ENCODE measurements at places on chromosomes 2 and 18.

- no peak for DNase-seq
These were observed 24.4 kb upstream of the ERMN start for GRCh38 chr2:157349949-157350515.

DNA sequence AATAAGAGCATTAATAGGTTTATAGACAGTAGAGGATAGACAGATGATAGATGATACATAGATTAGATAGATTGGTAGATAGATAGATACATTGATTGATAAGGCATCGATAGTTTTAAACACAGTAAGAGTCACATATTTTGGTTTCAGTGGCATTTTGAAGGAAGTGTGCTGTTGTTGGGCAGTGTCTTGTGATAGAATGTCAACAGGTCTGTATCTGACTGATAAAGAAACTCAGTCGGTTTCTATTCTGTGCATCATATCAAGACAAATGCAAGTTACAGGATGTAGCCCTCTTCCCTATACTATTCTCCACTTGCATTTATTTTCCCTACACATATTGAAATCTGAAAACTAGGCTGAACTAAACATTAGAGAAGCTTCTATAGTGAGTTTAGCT lies 1229.0 kb upstream of the ZEB2 start:
- DNase-seq = no peak

- DNase-seq = no peak
These were observed 160.4 kb downstream of the SRBD1 start for GRCh38 chr2:45450634-45451033.

- no peak for DNase-seq
These were observed 34.7 kb upstream of the MAP2 start for GRCh38 chr2:209389171-209389618.

GRCh38 chr2:147037048-147037447 lies 807.8 kb upstream of the ACVR2A start:
- no peak for DNase-seq

DNA sequence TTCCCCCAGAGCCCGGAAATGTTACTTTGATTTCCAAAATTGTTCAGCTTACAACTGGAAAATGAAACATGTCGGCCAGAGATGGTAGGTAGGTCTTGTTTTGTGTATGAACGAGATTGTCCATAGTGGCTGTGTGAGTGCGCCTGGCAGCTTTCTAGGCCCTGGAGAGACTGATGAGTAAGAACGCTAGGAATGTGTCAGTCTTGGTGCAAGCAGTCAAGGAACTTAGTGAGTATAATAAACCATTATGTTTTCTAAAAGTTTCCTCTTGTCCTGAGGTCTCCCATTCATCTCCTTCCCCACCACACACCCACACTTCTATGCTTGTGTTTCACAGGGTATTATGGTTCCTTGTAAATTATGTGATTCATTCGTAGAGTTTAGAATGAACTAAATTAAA lies 234.2 kb downstream of the CDH2 start:
- no peak for DNase-seq

- DNase-seq = no peak
These were observed 39.6 kb downstream of the FTCDNL1 start for GRCh38 chr2:199811346-199811745.

GRCh38 chr2:241853651-241854341 lies 4.9 kb downstream of the PDCD1 start:
- no peak for DNase-seq

- no peak for DNase-seq
These were observed 122.2 kb downstream of the RBMS1 start for GRCh38 chr2:160371251-160372009.

DNA sequence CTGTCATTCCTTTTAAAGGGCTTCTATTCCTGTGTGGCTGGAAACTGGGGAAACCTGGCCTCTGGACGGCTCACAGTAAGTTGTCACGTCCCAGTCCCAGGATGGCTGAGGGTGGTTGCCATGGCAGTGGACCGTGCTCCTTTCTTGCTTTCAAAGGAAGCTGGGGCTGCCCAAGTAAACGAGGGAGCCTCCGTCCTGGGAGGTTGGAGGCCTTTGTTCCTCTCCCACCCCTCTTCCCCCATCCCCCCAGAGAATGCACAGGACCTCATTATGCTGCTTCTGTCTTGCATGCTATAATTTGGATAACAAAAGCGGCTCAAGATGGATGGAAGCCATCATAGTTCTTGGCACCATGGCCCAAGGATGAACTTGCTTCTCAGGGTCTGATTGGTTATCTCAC lies 325.5 kb upstream of the HS6ST1 start:
- no peak for DNase-seq

DNA sequence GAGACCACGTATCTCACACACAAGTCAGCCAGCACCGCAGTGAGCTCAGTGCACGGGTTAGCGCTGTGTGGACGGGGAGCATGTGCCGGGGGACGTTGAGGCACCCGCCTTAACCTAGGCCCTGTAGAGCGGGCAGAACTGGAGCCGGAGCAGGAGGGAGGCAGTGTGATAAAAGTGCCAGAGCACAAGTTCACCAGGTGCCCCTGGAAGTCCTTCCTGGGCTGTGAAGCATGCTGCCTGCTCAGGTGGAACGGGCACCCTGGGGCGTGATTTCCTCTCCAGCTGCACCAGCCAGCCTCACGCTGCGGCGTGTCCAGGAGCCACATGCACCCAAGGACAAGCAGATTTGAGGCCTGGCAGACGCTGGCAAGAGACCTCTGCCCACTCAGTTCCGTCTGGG lies 50.3 kb downstream of the ITGB1BP1 start:
- DNase-seq = no peak

DNA sequence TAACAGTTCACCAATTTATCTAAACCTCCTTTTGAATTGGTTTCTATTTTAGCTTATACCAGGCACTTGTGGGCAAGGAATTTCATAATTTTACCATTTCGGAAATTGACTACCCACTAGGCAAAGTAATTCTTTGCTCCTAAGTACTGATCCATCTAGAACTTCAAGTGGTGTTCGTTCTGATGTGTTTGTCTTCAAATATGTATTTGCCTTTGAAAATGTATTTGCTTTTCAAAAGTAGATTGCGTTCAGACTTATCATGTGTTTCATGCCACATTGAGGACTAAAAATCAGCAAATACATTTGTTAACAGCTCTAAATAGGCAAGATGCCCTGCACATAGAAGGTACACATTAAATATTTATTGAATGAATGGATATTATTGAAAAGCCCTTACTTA lies 26.7 kb downstream of the IFIH1 start:
- DNase-seq = no peak

DNA sequence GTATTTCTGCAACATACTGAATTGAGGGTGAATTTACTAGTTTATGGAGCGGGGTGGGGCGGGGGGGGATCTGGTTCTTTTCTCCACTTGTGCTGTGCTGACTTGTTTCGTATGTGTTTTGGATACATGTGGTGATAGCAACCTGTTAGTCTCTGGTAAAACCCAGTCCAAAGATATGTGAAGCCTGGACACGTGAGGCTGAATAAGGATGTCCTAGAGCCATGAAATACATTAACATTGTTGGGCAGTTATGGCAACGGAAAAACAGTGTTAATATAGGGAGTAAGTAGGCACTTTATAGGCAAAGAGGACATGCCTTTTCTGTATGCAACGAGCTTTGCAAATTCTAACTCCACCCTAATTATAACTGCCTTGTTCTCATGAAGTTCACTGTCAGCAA lies 42.1 kb upstream of the NEMP2 start:
- no peak for DNase-seq

DNA sequence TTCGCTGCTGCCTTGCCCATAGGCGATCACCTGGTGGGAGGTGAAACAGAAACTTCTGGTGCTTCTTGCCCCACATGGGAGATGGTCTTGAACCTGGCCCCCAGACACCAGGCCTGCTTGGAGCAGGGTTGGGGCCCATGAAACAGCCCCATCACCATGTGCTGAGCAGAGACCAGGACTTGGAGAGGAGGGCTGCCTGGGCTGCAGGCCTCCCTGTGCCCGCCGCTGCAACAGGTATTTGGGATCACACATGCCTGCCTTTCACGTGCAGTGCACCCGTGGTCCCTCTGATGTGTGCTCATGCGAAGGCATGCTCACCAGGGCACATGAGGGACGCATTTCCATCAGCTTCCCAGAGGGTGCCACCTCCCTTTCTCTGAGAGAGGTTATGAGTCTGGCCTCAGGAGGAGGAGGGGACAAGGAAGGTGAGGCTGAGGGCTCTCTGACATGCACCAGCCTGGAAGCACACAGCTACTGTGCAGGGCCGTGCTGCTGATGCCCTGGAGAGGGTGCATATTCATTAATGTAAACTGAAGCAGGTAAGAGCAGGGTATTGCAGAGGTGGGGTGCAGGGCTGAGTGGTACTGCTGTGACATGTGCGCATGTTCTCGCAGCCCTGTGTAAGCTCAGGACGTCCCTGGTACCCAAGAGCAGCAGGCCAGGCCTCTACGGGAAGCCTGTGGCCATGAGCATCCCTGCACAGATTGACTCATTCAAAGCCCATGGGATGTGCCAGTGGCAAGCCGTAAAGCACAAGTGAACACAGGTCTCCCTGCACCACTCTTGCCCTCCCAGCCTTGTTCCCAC lies 4.2 kb upstream of the OXER1 start:
- DNase-seq = no peak

DNA sequence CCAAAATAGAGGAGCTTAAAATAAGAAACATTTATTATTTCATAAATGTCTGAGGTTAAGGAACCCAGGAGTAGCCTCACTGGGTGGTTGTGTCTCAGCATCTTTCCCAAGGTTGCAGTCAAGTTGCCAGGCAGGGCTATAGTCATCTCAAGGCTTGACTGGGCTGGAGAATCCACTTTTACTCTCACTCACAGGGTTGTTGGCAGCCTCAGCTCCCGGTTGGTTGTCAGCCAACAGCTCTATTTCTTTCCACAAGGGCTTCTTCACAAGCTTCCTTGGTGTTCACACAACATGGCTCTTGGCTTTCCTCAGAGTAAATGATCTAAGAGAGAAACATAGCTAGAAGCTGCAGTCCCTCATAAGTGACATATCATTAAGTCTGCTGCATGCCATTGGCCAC lies 55.6 kb upstream of the TEX51 start:
- no peak for DNase-seq

- no peak for DNase-seq
These were observed 111.5 kb downstream of the MBD5 start for GRCh38 chr2:148132412-148132811.

GRCh38 chr2:8627692-8628085 lies 54.2 kb upstream of the ID2 start:
- DNase-seq = no peak

GRCh38 chr2:158729873-158730620 lies 65.1 kb upstream of the DAPL1 start:
- no peak for DNase-seq

GRCh38 chr2:200438251-200438650 lies 71.6 kb downstream of the KCTD18 start:
- no peak for DNase-seq

DNA sequence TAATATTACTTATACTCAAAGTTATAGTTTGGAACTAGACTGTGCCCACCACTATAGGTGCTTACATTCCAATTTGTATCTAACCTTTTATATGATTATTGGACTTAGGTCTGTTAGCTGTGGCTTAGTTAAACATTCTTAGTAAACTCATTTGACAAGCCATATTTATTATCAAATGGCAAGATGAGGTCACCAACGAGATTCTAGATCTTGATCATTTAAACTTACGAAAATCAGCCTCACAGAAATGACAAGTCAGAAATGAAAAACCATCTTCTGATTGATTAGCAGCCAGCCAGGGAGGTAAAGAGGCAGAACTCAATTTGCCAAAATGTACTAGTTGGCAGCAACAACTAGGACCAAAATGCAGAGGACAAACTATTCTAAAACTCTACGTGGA lies 100.4 kb upstream of the STK17B start:
- no peak for DNase-seq

DNA sequence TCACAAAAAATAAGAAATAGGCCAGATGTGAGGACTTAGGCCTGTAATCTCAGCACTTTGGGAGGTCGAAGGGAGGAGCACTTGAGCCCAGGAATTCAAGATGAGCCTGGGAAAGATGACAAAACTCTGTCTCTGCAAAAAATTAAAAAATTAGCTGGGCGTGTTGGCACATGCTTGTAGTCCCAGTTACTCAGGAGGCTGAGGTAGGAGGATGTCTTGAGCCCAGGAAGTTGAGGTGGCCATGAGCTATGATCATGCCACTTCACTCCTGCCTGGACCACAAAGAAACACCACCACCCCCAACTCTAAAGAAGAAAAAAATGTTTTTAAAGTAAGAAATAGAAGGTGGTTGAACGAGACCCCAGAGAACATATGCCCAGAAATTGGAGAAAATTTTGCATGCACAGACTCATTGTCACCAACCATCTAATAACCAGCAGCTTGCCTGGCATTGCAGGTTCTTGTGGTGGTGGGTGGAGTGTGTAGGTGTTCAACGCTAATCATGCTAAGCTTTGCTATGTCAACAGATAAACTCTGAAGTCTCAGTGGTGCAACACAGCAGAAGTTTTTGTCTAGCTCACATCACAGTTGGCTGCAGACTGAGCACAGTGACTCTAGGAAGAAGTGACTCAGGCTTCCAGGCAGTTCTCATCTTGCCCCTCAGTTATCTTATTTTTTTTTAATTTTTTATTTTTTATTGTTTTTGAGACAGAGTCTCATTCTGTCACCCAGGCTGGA lies 18.6 kb downstream of the ARL4C start:
- DNase-seq = no peak

DNA sequence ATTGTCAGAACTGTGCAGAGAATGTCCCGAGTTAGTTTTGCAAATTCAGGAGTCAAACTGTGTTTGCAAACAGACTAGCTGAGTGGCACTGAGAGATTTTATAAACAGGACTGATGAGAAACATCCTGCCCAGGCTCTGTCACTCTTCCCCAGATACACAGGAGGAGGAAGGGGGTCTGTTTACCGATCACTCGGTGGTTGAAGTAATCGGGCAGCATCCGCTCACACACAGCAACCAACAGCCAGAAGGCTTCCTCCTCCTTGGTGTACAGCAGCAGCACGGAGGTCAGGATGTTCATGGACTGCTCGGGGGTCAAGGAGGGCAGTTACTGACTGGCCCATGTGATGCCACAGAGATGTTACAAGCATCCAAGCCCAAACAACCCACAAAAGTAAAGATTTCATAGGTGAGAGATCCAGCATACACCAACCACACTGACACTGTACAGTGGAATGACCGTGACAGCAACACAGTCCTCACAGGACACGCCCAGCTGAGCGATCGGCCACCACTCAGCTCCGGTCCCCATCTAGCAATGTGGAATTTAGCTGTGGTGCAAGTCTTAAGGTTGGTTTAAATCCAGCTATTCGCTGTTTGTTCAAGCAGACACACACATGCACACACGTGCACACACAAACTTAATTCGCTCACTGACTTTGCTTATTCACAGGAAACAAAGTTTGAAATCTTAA lies 30.1 kb downstream of the RPL31 start:
- DNase-seq = no peak

- DNase-seq = no peak
These were observed 27.1 kb upstream of the ICOS start for GRCh38 chr2:203909261-203909967.

GRCh38 chr2:53210538-53210937 lies 557.1 kb upstream of the CHAC2 start:
- DNase-seq = no peak

DNA sequence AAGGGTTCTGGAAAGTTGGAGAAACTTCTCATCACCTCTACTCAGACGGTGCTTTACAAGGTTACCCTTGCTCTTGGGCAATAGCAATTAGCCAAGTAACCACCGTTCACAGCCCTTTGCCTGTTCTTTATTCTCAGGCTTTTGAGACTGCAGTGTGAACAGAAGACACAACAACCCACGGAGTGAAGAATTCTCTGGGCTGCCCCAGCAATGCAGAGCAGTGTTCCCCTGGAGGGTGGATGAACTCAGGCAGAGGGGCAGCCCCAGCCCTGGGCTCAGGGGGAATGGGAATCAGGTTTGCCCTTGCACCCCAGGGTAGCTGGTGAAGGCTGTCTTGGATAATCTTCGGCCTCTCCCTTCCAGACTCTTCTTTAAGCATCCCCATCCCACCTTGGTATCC lies 69.1 kb downstream of the MCFD2 start:
- no peak for DNase-seq
